GM12891 (cell line): ENCODE measurements at places on chromosomes 16 and 17.

GRCh38 chr16:15049581-15050180 is 6.2 kb downstream of the NTAN1 start:
- no peak for DNase-seq

- DNase-seq: no peak
Observed at GRCh38 chr17:21194226-21194625, 19.7 kb downstream of the TMEM11 start.

DNA sequence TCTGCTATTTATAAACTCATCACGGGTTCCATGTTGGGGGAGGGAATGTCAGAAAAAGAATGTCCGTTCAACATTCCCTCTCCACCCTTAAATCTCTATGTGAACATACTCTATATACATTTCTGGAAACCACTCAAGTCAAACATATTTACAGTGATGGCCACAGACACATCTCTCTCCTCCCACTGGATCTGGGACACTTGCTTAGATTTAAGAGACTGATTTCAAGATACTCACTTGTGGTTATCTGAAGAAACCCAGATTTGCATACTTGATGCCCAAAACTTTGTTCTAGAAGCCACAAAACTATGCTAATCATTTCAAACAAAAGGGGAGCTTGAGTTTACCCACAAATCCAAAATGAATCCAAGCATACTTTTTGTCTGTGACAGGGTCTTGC is 182.9 kb upstream of the SOX9 start:
- no peak for DNase-seq

DNA sequence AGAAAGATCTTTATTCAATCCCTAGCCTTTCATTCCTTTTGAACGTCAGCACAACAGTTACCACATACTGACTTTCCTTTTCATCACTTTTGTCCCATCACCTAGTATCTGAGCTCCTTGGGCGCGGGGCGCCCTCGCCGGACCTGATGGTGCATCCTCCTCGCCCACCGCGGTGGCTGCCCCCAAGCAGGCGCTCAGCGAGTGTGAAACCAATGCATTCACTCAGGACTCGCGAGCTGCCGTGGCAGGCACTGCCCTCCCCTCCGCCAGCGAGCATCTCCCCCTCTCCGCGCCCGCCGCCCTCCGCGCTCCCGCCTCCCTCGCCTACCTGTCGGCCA is 756 bp downstream of the KLHL11 start:
- no peak for DNase-seq

- no peak for DNase-seq
Observed at GRCh38 chr16:85126394-85126704, 14.1 kb upstream of the CIBAR2 start.

DNA sequence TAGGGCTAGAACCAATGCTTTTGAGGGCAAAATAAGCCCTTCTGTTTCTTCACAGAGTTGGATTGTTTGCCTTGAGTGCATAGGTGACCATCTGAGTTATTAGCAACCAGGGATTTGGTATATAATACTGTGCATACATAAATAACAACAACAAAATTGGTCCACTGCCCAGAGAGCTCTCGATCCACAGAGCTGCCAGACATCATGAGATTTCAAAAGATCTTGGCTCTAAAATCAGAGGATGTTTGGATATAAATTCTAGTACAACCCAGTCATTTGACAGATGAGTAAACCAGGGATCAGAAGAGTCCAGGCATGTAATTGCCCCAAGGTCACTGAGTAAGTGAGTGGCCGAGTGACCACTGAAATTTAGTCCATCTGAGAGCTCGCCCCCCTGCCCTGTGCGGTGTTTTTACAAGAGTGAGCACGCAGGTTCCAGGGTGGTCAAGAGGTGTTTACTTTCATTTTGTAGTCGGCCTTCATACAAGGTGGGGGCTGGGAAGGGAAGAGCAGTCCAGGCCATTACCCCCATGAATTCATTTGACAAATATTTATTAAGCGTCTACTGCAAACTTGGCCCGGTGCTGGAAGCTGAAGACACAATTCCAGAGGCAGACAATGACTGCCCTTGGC is 1.8 kb upstream of the MT2A start:
- no peak for DNase-seq

GRCh38 chr17:72816406-72816805 is 276.1 kb downstream of the SLC39A11 start:
- DNase-seq: no peak

- DNase-seq: no peak
Observed at GRCh38 chr17:45790296-45790922, 6.3 kb downstream of the CRHR1 start.

- no peak for DNase-seq
Observed at GRCh38 chr17:39166437-39167335, 725 bp upstream of the ARL5C start.

GRCh38 chr17:64180089-64181073 is 50.4 kb upstream of the ERN1 start:
- DNase-seq: no peak

GRCh38 chr17:19263641-19264051 is 26.5 kb downstream of the EPN2 start:
- DNase-seq: no peak

- no peak for DNase-seq
Observed at GRCh38 chr16:17643935-17644334, 173.2 kb upstream of the XYLT1 start.

DNA sequence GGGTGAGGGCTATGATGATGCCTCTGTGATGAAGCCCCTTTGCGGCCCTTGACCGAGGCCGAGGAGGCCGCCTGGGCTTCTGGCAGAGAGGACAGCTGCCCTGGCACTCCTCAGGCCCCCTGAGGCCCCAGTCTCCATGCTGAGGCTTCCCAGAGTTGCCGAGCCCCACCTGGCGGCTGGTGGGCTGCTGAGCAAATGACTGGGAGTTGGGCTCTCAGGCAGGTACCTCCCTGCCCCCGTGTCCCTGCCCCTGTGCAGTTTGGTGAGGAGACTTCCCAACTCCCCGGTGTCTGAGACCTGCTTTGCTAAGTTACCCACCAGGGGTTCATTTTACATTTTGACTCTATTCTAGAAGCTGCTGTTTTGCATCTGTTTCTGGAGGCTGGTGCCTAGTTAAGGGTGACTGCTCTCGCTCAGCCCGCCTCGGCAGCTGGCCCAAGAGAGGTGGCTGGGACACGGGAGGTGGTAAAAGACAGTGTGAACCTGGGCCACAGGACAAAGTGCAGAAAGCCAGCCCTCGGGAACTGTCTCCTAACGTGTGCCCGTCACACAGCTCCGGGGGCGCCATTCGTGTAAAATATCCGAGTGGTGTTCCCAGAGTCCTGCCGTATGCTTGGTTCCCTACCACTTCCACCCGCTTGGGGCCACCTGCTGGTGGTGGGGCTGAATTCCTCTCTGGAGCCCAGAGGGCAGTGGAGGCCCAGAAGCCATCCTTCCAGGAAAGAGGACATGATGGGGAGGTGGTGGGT is 134.5 kb downstream of the RAB11FIP4 start:
- DNase-seq: peak; percentile 62

GRCh38 chr17:54834086-54834485 is 66.6 kb upstream of the TOM1L1 start:
- DNase-seq: no peak
